ENCODE measurements at places on chromosomes 3 and 15.
A peak's percentile ranks its signal among the peaks of the same experiment; 100 is the strongest.

GRCh38 chr3:98977520-98977919, 76.0 kb upstream of the DCBLD2 start:
- H3K27ac ChIP-seq, result peak overlapping the region; percentile 86
- H3K4me1 ChIP-seq, result peaks cover 93% of the 10 kb centered on the region
- no peaks in the 10 kb centered on the region for H3K27me3 ChIP-seq
- peak overlapping the region; percentile 65 for H3K4me3 ChIP-seq
- H3K36me3 ChIP-seq, result peaks cover 27% of the 10 kb centered on the region

- peaks cover 39% of the 10 kb centered on the region for H3K36me3 ChIP-seq
- peaks cover 6% of the 10 kb centered on the region for H3K27me3 ChIP-seq
- no peak for DNase-seq
- H3K4me3 ChIP-seq, result no peak overlapping the region
- peaks cover 59% of the 10 kb centered on the region for H3K4me1 ChIP-seq
These were observed 4.9 kb upstream of the ACKR4 start for GRCh38 chr3:132592216-132592615.

GRCh38 chr3:185473290-185473815, 25.5 kb downstream of the TMEM41A start:
- peaks cover 13% of the 10 kb centered on the region for H3K36me3 ChIP-seq
- H3K27ac ChIP-seq, result no peak overlapping the region
- DNase-seq, result no peak
- H3K27me3 ChIP-seq, result no peaks in the 10 kb centered on the region
- no peaks in the 10 kb centered on the region for H3K4me1 ChIP-seq
- no peak overlapping the region for H3K4me3 ChIP-seq

DNA sequence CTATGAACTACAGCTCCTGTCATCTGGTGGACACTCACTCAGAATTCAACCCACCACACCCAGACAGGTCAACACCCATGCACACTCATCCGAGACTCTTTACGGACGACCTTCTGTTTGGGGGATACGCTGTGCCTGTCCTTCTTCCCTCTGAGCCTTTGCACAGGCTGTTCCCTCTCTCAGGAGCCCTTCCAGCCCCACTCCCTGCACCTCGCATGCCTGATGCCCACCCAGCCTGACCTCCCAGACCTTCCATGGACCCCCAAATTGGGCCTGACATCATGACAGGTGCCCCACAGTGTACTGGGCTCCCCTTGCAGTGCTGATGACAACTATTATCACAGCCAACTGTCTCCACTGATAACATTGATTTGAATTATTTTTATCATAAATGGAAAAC, 135.8 kb downstream of the NSMCE3 start:
- peaks cover 13% of the 10 kb centered on the region for H3K27me3 ChIP-seq
- H3K36me3 ChIP-seq, result no peaks in the 10 kb centered on the region
- H3K4me1 ChIP-seq, result no peaks in the 10 kb centered on the region
- no peak overlapping the region for H3K4me3 ChIP-seq
- H3K27ac ChIP-seq, result no peak overlapping the region

DNA sequence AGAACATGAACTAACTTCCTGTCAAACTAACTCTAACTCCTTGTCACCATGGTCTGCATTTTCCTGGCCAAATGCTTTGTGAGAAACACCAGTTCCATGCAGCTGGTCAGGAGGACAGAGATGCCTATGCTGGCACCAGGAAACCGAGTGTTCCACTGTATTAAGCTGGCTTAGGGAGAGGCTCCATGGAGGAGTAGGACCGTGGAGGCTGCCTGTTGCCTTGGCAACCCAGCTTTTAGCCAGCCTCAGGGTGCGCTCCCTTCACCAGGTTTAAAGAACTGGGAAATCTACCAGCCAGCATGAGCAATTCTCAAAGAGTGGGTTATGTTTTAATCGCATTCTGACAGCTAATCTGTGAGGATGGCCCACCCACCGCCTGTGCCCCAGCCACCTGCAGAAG, 394.1 kb downstream of the OCA2 start:
- no peaks in the 10 kb centered on the region for H3K36me3 ChIP-seq
- no peak for DNase-seq
- H3K27me3 ChIP-seq, result no peaks in the 10 kb centered on the region
- no peak overlapping the region for H3K27ac ChIP-seq
- no peak overlapping the region for H3K4me3 ChIP-seq
- peaks cover 11% of the 10 kb centered on the region for H3K4me1 ChIP-seq

Data from HFFc6 (cell line).